SK-MEL-5 (cell line): ENCODE measurements at places on chromosomes 3 and 15.

DNA sequence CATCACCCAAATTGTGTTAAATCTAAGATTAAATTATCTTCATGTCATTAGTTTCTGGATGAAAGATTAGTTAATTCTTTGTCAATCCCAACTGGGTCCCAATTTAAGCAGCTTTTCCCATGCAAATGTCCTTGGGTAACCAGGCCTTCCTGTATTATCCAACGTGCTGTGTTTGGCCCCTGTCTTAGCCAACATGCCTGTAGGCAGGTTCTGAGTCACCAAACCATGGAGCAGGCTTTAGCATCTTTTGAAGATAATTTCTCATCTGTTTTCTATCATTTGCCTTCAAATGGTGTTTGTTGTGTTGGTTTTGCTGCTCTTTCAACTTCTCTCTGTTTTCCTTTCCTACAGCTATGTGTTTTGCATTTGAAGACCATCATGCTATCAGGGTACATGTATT lies 216.2 kb downstream of the ITPR1 start:
- no peak for DNase-seq

DNA sequence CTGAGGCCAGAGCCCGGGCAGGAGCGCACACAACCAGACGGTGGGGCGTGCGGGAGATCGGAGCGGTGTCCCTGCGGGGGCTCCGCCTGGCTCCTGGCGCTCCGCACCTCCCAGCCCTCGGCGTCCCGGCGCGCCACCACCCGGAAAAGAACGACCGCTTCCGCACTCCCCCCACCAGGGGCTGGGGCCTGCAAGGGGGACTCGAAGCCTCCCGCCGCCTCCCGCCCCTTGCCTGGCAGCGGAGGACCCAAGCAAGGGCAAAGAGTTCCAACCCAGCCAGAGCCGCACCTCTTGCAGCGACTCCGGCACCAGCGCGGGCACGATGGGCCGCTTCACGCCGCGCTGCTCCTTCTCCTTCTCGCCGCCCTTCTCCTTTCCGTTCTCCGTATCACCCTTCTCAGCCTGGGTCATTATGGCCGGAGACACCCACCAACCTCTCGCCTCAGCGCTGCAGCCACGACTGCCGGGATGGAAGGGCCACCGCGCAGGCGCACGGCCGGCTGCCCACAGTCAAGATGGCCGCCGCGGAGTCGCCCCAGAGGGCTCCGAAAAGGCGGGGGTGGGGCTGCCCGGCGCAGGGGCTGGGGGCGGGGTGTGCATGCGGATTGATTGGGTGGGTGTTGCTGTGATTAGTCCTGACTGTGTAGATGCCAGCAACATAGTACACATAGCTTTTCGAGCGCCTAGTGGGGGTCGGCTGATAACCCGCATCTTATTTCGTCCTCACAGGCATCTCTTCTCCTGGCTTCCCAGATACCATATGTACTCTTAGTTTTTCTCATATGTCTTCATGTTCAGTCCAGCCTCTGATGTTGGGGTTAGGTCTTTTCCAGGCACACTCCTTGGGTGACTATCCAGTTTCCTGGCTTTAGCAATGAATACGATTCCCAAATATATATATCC lies at the start of gene ACTR8:
TSS of gene ACTR8 (minus strand) at position 462 of the 903 bp plus-strand sequence. CDS start at position 411, 51 bp downstream.
- DNase-seq: peak; percentile 84

DNA sequence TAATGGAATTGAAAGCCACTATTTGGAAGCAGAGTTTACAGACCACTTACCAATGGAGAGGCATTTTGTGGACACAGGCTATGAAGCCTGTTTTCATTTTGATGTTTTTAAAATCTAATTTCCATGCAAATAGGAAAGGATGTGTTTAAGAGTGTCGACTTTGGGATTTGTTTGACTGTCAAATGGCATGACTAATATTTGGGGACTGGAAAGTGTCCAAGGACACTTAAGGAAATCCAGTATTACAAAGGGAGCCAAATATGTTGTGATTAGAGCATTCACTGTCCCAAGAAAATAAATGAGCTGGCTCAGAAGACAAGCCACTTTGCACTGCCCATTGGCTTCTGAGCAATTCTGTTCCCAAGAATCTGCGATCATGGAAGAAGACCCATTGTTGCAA lies 34.0 kb upstream of the SLC6A11 start:
- no peak for DNase-seq

DNA sequence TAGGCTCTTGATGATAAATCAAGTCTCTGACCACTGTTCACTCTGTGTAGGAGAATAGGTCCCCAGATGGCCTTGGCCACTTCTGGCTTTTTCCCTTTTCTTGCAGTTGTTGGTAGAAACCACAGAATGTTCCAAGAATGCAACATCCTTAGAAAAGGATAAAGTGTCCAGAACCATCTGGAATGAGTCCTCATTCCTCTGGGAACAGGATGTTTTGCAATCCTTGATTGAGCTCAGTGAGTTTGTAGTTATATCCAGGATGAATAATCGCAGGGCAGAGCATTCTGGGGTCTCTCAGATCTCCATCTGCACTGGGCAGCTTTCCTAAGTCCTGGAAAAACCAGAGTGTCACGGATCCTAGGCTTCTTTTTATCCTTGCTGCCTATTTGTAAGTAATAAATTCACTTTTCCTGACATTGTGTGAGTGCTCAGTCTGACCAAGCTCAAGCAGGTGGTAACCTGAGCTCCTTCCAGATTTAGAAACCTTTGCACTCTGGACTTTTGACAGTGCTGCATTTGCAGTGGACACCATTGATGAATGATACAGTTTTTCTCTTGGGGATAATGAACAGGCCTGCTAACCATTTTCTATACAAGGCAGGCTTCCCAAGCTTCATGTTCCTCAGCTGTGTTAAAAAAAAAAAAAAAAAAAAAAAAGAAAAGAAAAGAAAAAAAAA lies 1028.6 kb downstream of the OTOL1 start:
- DNase-seq: no peak

GRCh38 chr15:81492331-81492968 lies 118.4 kb upstream of the TMC3 start:
- no peak for DNase-seq

GRCh38 chr3:137988152-137988551 lies 21.8 kb upstream of the CLDN18 start:
- no peak for DNase-seq

DNA sequence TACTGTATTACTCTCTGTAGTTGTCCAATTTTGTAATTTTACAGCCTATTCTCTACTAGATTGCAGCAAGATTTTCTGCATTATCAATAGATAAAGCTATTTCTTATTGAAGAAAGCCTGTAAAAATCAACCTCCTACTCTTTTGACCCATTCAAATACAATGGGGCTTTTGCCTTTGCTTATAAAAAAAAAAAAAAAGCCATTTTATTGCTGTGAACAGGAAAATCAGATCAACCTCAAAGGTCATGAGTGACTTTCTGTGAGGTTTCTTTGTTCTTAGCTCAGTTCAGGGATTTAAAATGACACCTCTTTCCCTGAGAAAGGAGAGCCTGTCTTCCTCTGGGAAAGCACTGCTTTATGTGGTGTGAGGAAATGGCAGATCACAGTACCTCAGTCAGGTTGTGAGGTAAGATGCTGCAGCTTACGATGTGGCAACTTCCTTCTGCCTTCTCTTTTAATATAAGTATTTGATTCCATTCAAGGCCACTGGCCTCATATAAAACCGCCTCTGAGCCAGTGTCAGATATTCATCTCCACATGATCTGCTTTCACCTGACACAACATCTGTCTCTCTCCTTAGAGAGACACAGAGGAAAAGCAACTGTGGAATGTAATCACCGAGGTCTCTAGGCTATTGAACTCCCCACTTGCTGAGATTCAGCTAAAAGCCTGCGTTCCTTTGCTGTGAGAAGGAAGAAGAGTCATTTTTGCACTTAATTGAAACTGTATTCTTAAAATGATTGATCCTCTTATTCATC lies 161.5 kb upstream of the MB21D2 start:
- DNase-seq: peak; percentile 98

DNA sequence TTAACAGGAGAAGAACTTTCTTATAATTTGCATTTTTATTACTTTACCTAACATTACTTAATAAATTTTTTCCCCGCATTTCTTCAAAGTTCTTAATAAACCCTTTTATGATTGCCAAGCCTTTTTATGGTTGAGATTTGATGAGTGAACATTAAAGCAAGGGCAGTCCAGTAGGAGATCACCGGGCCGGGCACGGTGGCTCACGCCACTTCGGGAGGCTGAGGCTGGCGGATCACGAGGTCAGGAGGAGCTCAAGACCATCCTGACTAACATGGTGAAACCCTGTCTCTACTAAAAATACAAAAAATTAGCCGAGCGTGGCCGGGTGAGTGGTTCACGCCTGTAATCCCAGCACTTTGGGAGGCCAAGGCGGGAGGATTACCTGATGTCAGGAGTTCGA lies 61.4 kb upstream of the TRA2B start:
- DNase-seq: no peak

- no peak for DNase-seq
Observed at GRCh38 chr15:54803987-54804386, 392.8 kb downstream of the RSL24D1 start.

DNA sequence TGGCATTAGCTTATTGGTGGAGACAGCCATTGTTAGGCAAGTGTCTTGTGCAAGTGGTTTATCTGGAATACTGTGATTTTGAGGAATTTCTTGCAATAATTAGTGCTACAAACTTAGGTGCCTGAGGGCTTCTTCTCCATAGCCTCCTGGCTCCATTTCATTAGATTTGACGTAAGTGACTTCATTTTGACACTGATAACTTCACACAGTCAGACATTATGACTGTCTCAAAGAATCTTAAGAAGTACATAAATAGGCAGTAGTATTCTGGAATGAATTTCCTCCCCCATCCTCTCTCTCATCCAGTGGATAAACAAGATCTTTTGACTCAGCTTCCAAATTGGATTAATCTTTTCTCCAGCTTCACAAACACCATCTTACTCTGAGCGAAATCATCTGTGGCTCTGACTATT lies 19.0 kb downstream of the ARL14 start:
- DNase-seq: peak; percentile 32

- no peak for DNase-seq
Observed at GRCh38 chr15:76236350-76236749, 74.9 kb downstream of the ETFA start.

- no peak for DNase-seq
Observed at GRCh38 chr3:98690876-98691275, 72.3 kb upstream of the ST3GAL6 start.

- no peak for DNase-seq
Observed at GRCh38 chr15:45892182-45892581, 257.4 kb downstream of the SQOR start.

GRCh38 chr3:171165983-171166382 lies 139.5 kb upstream of the SLC2A2 start:
- no peak for DNase-seq

GRCh38 chr3:64306745-64307144 lies 81.5 kb upstream of the PRICKLE2 start:
- no peak for DNase-seq

GRCh38 chr3:139201446-139202225 lies 142.2 kb upstream of the MRPS22 start:
- no peak for DNase-seq

DNA sequence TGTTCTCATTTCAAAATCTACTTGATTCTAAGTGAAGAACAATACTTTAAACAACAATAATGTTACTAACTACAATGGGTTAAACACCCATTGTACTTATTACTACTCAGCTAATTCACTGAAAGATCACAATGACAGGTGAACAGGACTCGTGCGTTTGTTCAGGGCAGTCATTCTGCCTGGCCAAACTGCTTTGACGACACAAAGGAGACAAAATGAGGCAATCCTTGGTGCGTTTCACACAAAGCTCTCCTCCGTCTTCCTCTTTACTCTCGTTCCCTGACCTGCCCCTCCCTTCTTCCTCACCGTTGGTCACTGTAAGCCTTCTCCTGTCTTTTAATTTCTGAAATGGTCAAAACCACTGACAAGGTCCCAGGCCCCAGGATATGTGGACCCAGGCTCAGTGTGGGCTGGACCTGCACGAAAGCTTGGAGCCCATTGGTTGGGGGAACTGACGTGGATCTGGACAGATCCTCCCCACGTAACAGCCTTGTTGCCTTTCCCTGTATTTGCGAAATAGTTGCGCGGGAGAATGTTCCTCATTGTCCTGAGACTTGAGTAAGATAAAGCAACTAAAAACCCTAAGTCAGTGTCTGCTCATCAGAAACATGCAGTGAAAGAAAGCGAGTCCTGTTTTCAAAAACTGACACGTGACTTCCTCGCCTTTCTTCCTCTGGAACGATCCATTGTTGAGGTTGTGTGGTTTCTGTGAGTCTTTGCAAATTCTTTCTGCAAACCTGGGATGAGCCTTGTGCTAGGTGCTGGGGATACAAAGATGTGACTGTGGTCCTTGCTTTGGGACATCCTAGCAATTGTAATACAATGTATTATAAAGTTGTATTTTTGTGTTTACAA lies 147.1 kb upstream of the RGMA start:
- DNase-seq: peak; percentile 40

DNA sequence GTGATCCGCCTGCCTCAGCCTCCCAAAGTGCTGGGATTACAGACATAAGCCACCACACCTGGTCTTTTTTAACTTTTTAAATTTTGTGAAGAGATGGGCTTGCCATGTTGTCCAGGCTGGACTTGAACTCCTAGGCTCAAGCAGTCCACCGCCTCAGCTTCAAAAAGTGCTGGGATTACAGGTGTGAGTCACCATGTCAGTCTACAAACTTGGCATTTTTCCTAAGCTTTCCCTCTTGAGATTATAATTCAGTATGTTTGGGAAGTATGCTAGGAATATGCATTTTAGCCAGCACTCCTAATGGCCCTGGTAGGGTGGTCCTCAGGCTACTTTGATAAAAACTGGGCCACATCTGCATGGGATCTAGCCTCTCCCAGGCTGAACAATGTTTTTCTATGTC lies 4.4 kb downstream of the WDR73 start:
- no peak for DNase-seq

DNA sequence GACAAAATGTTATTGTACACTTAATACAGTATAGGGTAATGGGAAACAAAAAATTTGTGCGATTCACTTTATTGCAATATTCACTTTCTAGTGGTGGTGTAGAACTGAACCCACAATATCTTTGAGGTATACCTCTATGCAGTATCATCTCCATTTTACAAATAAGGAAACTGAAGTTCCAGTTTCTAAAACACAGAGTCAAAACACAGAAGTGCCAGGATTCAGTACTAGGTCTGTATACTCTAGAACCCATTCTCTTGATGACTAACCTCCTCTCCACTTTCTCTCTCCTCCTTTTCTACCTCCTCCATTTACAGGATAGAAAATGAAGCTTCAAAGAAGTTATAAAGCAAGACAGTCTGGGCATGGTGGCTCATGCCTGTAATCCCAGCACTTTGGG lies 62.2 kb downstream of the MB21D2 start:
- DNase-seq: no peak

- DNase-seq: peak; percentile 85
Observed at GRCh38 chr3:107927361-107928083, 163.3 kb downstream of the CD47 start.

- no peak for DNase-seq
Observed at GRCh38 chr3:114685161-114685560, 391.3 kb downstream of the TIGIT start.

- DNase-seq: no peak
Observed at GRCh38 chr3:106117490-106117858, 248.7 kb upstream of the CBLB start.

- no peak for DNase-seq
Observed at GRCh38 chr3:194139814-194140391, 4.0 kb downstream of the HES1 start.
